Stimulated activated CD4-positive, alpha-beta T cell treated with anti-CD3 and anti-CD28 coated beads, TNF-alpha, amount 100 ng/mL, for 24 hours (primary cell): ENCODE measurements at places on chromosomes 2 and 18.

- no peak for DNase-seq
Observed at GRCh38 chr2:239152916-239153305, 247.9 kb downstream of the HDAC4 start.

DNA sequence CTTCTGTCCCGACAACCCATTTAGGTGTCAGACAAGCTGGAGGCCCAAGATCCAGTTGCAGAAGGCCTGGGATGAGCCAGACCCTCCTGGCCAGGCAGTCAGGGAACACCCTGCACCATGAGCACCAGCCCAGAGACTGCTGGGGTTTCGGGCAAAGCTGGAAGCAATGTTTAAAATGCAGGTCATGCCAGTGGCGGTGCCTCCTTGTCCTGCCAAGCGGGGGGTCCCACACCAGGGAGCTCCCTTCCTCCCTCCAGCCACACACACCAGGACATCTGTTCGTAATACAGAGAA lies 230.2 kb downstream of the ATAD2B start:
- no peak for DNase-seq

DNA sequence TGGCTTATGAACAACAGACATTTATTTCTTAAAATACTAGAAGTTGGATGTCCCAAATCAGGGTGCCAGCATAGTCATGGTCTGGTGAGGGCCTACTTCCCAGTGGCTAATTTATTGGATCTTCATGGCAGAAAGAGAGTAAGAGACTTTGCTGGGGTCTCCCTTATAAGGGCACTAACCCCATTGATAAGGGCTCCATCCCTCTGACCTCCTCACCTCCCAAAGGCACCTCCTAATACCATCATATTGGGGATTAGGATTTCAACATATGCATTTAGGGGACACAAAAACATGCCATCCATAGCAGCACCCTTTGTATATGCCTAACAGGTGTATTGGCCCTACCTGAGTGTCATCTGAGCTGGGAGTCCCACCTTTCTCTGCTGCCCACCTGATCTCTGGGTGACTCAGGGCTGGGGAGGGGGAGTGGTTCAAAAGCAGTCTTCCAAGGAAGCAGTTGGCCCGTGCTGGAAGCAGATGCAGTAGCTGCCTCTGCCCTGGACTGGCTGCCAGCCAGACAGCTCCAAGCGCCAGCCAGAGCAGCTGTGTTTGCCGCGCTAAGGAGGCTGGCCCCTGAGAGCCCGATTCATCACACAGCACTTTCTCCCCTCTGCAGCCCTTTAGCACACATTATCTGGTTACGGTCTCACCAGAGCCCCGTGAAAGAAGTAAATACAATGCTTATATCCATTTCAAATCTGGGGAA lies 84.6 kb downstream of the SMAD7 start:
- DNase-seq, result no peak

- no peak for DNase-seq
Observed at GRCh38 chr2:222673883-222674282, 2.4 kb downstream of the MOGAT1 start.

DNA sequence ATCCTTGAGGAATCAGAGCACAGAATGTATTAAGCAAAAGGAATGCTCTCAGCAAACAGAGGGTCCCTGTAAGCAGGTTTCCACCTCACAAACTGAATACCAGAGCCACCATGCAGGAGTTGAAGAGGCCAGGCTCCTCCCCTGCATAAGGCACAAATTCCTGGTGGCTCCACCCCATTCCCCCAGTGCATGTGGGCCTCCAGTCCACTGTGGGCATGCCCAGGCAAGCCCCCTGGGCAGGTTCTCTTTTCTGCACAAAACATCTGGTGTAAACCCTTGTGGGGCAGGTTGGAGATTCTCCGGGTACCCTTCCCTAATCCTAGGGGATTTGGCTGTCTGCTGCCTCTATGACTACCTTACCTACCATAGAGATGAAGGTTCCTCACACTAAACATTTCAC lies 166.5 kb downstream of the PTPRM start:
- no peak for DNase-seq

DNA sequence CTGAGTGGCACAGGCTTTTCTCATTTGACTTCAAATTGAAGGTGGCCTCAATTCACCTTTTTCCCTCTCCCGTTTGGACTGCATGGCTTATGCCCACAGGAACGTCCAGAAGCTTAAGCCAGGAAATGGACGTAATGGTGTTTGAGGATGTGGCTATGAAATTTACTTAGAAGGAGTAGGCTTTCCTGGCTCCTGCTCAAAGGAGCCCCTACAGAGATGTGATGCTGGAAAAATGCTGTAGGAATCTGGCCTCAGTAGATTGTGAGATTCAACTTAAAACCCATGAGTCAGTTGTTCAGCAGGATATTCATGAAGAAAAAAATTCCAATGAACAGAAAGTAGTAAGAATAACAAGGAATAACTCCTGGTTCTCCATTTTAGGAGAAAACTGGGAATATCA lies 129.0 kb downstream of the ICOS start:
- no peak for DNase-seq

DNA sequence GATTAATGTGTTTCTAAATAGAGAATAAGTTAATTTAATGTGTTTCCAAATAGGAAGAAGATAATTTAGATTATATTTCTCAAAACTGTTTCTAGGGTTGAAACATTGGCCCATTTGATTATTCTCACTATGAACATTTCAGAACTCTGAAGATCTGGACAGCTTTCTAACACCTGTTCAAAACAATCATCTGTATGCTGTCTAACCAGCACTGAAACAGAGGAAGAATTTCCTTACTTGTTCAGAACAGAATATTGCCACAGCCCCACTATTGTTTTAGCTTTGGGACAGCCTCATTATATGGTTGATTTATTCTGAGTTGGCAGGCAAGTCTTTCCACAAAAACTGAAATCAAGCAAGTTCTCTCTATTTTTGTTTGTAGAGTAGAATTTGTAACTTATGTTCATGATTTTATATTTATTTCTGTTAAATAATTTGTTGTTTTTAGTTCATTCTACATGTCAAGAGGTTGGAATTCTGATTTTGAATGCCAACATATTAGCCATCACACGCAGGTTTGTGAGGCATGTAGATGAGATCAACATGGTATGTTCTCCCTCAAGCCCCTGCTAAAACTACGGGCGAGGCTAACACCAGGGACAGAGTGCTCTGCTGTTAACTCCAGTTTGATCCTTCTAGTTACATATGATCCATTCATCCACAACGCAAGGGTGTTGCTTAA lies 11.2 kb downstream of the IL18RAP start:
- no peak for DNase-seq

- no peak for DNase-seq
Observed at GRCh38 chr2:45279356-45279755, 270.1 kb upstream of the SIX2 start.

GRCh38 chr2:41598161-41598894 lies 449.5 kb upstream of the PKDCC start:
- DNase-seq, result no peak

DNA sequence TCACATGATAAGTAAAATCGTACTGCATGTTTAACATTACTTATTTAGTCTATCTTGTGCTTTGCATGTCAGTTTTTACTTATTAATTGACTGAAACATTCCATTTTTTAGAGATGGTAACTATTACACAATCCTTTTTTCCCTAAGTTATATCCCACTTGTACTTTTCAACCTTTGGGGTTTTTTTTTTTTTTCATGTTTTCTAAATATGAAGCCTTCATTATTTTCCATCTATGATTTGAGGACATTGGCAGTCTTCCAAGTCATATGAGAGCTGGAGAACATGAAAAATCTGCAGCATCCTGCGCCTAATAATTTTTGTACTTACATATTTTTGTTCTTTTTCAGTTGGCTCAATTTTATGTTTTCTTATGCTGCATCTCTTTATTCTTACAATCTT lies 113.9 kb downstream of the MYO1B start:
- DNase-seq, result no peak

DNA sequence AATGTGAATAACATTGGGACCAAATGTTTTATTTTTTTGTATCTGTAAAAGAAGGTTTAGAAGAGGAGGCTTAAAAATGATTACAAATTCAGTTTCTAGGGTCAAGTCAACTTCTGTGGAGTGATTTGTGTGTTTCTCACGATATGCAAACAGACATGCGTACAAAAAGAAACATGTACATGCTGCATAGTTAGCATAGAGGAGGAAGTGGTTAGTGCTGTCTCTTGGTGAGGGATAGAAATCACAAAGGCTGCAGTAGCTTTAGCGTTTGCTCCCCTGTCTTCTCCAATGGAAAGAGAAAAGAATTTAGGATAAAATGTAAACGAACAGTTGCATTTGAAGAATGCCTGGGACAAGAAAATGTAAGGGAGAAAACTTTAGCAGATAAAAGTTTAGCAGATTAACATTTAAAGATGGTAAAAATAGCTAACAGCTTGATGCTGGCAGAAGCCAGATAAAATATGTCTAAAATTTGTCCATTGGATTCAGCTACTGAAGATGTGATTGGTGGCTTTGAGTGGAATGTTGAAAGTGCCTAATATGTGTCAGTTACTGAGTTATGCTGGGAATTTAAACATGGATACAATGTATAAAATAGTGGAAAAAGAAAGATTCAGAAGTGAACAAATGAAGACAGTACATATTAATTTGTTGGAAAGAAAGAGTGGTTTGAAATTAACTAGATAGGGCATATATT lies 44.9 kb downstream of the MALT1 start:
- DNase-seq, result no peak

DNA sequence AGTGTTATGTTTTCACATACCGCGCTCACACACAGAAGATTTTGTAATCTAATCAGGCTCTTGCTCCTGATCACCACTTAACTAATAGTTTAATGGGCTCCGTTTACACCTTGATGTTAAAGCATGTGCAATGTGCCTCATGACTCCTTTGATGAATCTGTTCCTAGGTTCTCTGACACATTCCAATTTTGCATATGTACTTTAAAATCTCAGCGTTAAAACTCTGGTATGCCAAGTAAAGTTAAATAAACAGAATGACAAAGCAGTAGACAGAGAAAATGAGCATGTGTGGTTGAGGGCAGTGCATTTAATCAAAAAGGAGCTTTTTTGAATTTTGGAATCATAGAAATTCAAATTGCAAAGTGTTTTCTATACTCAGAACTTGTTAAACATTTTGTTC lies 96.4 kb downstream of the TCF4 start:
- no peak for DNase-seq

GRCh38 chr18:77001979-77002378 lies 130.6 kb downstream of the MBP start:
- no peak for DNase-seq

GRCh38 chr2:237879058-237879430 lies 19.6 kb downstream of the RAMP1 start:
- no peak for DNase-seq

- DNase-seq, result no peak
Observed at GRCh38 chr2:51247252-51247805, 215.4 kb upstream of the NRXN1 start.

- DNase-seq, result no peak
Observed at GRCh38 chr2:232511336-232511890, 8.8 kb upstream of the PRSS56 start.

GRCh38 chr18:58893388-58894099 lies 28.9 kb downstream of the ZNF532 start:
- DNase-seq, result no peak

DNA sequence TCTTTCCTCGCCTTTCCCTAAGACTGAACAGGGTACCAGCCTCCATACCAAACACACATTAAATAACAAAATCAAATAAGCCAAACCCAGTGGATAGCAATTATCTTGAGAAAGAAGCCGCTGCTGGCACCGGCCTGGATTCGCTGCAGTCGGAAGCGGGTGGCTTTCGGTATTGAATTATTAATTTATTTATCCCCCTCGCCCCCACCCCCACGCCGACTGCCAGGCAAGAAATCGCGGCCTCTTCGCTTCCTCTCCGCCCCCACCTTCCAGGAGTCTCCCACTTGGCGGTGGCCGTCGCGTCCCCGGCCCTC lies 370 bp upstream of the ZNF804A start:
- no peak for DNase-seq

DNA sequence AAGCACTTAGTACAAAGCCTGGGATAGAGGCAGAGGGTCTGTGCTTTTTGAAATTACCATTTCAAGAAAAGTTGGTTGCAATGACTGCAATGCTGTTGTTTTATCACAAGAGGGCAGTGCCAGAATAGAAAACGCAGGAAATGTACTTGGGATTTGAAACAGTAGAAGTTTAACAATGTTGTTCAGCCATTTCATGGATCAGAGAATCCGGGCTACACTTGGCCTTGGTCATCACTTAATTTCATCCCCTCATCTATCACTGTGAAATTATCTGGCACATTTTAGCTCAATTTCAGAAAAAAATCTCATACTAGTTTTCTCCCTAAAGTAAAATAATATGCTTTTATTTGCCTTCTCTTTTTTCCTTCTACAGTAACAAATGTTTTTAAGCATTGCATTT lies 70.8 kb downstream of the RAPGEF4 start:
- DNase-seq, result no peak

DNA sequence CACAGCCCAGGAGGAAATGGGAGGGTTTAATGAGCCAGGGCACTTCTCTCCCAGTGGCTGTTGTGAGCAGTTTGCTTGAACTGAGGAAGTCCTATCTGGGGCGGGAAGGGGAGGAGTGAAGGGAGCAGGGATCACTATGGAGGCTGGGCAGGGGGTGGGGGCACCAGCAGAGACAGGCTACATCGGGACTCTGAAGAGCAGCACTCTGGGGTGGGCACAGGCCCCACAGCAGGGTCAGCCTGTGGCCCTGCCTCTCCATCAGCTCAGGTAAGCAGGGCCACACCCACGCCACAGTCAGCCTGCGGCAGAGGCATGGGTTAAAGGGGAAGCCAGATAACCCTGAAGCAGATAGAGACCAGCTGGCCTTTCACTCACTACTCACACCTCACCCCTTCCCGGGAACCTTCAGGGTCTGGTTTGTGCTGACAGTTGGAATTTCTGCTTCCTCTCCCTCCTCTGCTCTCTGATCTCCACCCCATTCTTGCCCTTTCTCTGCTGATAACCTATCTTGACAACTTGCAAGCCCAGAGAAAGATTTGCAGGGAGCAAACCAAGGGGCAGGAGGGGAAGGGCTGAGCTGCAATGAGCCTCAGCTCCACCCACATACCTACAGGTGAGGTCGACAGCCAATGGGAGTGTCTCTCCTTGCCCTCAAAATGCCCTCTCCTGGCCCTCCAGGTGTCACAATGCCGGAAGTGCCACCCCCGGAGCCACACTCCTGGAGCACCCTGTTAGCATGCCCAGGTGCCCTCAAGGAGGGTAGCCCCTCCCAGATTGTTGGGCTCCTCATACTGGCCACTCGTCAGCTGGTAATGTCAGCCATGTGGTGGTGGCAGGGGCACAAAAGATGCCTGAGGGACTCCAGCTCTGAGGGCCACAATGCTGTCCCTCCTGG lies 3.7 kb downstream of the SIGLEC15 start:
- DNase-seq, result no peak

- no peak for DNase-seq
Observed at GRCh38 chr2:219000569-219000960, 7.3 kb upstream of the CRYBA2 start.

GRCh38 chr2:220876080-220876824 lies 695.9 kb downstream of the EPHA4 start:
- no peak for DNase-seq

DNA sequence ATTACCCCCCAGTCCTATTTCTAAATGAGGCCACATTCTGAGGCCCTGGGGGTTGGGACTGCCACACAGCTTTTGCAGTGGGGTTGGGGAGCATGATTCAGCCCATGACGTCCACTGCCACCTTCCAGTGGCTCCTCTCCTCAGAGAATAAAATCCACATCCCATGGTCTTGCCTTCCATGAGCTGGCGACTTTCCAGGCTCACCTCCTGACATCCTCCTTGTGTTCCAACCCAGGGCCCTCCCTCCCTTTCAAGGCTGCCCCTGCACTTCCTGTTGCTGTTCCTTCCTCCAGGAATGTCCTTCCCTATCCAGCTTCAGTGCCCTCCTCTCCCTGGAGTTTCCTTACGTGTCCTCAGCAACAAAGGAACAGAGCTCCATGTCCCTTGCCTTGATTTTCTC lies 187.3 kb upstream of the ID2 start:
- DNase-seq, result no peak

- DNase-seq, result no peak
Observed at GRCh38 chr2:241009601-241010530, 11.4 kb downstream of the SNED1 start.
